ENCODE measurements at places on chromosomes 12 and 14. TPM values are rescaled to one million over a fixed set of nuclear protein-coding genes. Genes with fewer than 3 reads are reported as not detected.

DNA sequence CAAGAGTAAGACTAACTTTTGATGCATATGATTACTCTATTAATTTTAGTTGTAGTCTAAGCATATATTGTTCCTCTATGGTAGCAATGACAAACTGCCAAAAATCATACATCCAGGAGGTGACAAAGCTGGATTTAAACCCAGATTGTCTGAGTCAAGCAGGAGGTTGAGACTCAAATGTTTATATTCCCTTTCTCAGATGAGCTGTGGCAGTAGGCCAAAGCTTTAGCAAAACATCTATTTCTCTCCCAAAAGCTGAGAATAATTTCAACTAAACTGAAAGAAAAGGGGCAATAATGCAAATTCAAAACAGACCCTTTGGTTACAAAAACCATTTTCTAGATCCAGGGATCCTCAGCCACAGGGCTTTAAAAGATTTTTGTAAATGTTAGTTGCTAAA lies 173.6 kb downstream of the SEC23A start:
- no peaks in the 10 kb centered on the region for H3K36me3 ChIP-seq
- H3K4me1 ChIP-seq: no peaks in the 10 kb centered on the region
- DNase-seq: no peak
- no peak overlapping the region for H3K27ac ChIP-seq
- H3K4me3 ChIP-seq: no peak overlapping the region

DNA sequence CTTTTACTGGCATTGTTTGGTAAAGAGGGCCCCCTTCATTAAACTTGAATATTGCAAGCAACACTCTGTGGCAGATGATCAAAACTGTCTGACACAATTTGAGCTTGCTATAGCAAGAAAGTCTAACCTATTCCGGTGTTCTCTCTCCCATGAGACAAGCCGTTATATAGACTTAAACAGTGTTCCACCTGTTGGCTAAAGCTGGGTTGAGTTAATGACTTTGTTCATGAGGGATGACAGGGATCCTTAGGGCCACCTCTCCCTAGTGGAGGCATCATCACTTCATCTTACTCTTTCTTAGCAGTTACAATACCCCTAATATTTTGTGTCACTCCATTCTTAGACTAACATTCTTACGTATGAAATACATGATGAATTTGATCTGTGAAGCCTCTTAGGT lies 3.8 kb downstream of the EIF5 start:
- no peaks in the 10 kb centered on the region for H3K27me3 ChIP-seq
- no peak overlapping the region for H3K27ac ChIP-seq
- no peak overlapping the region for H3K4me3 ChIP-seq
- no peak for DNase-seq
- H3K4me1 ChIP-seq: peaks cover 29% of the 10 kb centered on the region

Gene SDR9C7
- total RNA-seq: not detected

DNA sequence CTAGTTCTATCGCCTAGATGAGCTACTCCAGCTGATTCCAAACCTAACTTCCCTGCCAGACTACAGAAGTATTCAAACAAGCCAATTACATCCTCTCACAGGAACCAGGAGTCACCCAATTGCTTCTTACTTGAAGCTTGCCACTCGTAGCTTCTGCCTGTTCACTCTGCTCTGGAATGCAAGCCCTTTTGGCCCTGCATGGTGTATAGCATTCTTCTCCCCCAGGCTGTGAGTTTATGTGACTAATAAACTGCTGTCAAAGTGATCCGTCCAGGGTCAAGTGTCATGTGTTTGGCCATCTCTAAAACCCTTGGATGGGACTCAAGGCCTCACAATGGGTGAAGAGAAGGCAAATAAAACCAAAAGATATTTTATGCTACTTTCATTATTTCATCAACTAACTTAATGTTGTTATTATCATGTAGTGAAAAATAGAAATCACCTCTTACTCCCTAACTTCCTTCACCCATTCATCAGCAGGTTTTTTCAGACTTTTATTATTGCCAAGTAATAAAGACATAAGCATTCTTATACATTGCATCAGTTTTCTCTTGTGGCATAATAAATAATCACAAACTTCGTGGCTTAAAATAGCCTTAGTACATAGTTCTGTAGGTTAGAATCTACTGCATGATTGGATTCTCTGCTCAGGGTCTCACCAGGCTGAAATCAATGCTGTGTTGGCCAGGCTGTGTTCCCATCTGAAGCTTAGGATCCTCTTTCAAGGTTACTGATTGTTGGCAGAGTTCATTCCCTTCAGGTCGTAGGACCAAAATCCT lies 1981.7 kb upstream of the FLRT2 start:
- H3K4me1 ChIP-seq: no peaks in the 10 kb centered on the region
- H3K36me3 ChIP-seq: no peaks in the 10 kb centered on the region
- DNase-seq: no peak
- H3K4me3 ChIP-seq: no peak overlapping the region
- no peaks in the 10 kb centered on the region for H3K27me3 ChIP-seq
- no peak overlapping the region for H3K27ac ChIP-seq

Gene WNT1
- not detected for total RNA-seq

DNA sequence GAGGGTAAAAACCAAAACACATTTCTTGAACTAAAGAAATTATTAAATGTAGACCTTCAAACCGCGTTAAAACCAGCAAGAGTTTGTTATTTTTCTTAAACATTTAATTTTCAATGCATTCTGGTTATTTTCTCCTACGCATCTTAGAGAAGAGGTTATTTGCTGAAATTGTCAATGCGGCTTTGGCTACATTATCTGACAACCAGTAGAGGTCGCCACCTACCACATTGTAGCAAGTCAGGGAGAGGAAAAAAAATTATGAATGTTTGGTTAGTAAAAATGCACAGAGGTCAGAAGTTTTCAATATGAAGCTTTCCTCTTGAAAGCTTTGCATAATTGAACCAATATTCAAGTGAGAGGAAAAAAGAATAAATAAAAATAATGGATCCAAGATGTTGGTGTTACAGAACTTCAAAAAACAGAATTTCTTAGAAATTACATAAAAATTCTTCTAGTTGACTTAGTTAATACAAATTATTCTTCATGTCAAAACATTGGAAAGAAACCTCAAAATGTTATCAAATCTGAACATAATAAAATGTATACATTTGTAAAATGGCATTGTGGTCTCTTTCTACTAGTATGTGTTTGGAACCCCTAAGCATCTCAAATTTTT lies 159.4 kb upstream of the TMTC2 start:
- no peaks in the 10 kb centered on the region for H3K4me1 ChIP-seq
- no peaks in the 10 kb centered on the region for H3K36me3 ChIP-seq
- H3K27me3 ChIP-seq: no peaks in the 10 kb centered on the region

- no peak overlapping the region for H3K4me3 ChIP-seq
- H3K27ac ChIP-seq: no peak overlapping the region
These were observed 14.1 kb upstream of the TMEM119 start for GRCh38 chr12:108611884-108612415.

All from lower lobe of right lung (tissue), 2 donors.